Tibial nerve (tissue), 4 donors: ENCODE measurements at places on chromosomes 3 and 15.
A peak's percentile ranks its signal among the peaks of the same experiment; 100 is the strongest.

DNA sequence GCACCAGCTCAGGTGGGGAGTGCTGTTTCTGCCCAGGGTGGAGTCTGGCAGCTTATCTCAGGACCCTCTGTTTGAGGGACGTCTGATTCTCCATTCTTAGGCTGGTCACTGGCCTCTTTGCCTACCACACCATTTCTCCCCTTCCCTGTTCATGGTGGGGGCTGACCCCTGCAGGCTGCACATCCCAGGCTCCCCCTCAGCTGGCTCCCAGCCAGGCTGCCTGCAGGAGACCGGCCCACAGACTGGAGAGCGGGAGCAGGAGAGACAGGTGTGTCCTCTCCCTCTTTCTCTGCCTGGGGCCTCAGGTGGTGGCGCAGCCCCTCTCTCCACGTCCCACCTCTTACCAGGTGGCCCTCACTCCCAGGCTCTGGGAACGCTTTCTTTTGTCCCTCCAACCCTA lies 60.8 kb downstream of the RAB11A start:
- no peaks in the 10 kb centered on the region for H3K27me3 ChIP-seq
- no peak overlapping the region for H3K4me3 ChIP-seq
- no peak overlapping the region for H3K27ac ChIP-seq
- no peaks in the 10 kb centered on the region for H3K4me1 ChIP-seq
- no peaks in the 10 kb centered on the region for H3K36me3 ChIP-seq
- DNase-seq, result no peak

DNA sequence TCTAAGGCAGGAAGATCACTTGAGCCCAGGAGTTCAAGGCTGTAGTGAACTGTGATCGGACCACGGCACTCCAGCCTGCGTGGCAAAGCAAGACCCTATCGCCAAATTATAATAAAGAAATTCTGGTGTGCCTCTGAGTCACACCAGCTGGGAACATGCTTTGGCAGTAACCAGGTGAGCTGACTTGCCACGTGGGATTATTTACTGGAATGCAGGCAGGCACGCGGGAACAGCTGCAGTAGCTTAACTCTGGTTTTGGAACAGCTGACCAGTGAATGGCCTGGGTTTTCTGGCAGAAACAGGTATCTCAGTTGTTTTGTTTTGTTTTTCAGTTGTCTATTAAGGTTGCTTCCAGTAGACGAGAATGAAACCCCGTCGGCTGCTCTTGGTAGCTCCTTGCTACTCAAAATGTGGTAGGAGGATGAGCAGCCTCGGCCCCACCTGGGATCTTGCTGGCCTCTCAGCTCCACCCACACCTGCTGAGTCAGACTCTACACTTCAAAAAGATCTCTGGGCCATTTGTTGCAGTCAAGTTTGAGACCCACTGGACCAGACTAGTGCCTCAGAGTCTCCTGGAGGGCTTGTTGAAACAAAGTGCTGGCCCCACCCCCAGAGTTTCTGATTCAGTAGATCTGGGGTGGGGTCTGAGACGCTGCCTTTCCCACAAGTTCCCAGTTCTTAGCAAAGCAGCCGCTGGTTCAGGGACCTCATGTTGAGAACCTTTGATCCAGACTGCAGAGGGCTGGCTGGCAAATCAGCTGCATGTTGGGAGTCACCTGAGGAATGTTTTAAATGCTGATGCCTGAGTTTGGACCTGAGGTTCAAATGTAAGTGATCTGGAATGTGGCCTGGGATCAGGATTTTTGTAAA lies 26.6 kb downstream of the IDH2 start:
- H3K4me3 ChIP-seq, result no peak overlapping the region
- peaks cover 10% of the 10 kb centered on the region for H3K4me1 ChIP-seq
- DNase-seq, result no peak
- H3K27ac ChIP-seq, result no peak overlapping the region
- H3K27me3 ChIP-seq, result no peaks in the 10 kb centered on the region

GRCh38 chr15:66628976-66629723 lies 63.4 kb upstream of the LCTL start:
- no peaks in the 10 kb centered on the region for H3K36me3 ChIP-seq
- H3K27me3 ChIP-seq, result no peaks in the 10 kb centered on the region
- no peak for DNase-seq
- peaks cover 4% of the 10 kb centered on the region for H3K4me1 ChIP-seq

- H3K27me3 ChIP-seq, result no peaks in the 10 kb centered on the region
- H3K4me1 ChIP-seq, result no peaks in the 10 kb centered on the region
- peak overlapping the region; percentile 34 for H3K4me3 ChIP-seq
- DNase-seq, result no peak
- H3K27ac ChIP-seq, result peak overlapping the region; percentile 65
- no peaks in the 10 kb centered on the region for H3K36me3 ChIP-seq
These were observed 192.6 kb upstream of the LYSMD4 start for GRCh38 chr15:99925661-99926461.

DNA sequence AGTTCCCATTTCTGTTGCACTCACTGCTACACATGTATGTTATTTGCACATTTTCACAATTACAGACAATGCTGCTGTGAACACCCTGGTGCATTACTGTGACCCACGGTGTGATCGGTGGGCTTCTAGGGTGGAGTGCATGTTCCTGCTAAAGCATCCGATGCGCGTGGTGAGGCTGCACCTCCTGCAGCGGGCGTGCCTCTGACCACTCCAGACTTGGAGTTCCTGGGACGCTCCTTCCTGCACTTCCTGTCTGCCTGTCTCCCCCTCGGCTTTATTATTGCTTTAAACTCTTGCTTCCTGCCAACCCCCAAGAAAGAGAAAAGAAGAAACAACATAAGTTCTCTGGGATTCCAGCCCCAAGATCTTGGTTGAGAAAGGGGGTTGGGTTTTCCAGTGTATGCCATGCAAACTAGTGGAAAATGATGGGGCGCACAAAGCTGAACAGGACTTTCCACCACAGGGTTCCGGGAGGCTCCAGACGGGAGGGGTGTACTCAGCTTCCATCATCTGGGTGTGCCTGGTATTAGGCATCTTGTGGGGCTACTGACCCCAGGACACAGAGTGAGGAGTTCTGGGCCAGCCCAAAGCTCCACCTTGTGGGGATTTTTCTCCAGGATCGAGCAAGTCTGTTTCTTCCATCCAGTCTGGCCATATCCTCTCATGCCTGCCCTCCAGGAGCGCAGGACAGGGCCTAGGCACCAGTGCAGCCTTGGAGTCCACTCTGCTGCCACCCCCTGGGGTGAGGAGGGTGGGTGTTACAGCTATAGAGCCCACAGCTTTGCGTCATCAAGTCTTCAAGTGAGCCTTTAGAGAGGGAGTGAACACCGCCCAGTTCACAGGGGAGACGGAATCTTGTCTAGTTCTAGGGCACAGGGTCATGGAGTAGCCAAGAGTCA lies 11.2 kb downstream of the RPL32 start:
- H3K27me3 ChIP-seq, result no peaks in the 10 kb centered on the region
- no peaks in the 10 kb centered on the region for H3K4me1 ChIP-seq
- peak overlapping the region; percentile 33 for H3K27ac ChIP-seq

DNA sequence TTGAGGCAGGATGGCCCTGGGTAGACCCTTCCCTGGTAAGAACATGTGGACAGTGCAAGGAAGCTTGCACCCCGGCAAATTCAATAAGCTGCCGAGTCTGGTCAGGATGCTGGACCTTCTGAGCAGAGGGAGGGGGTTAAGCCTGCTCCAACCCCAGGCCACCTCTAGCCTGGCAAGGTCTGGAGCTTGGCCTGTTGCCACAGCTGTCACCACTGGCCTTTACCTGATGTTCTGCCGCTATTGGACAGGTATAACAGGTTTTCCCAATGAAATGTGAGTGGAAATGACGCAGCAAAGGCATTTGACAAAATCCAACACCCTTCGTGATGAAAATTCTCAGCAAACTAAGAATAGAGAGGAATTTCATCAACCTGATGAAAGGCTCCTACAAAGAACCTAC lies 699 bp upstream of the MESP1 start:
- no peaks in the 10 kb centered on the region for H3K36me3 ChIP-seq
- H3K27ac ChIP-seq, result no peak overlapping the region
- H3K4me3 ChIP-seq, result no peak overlapping the region
- peaks cover 17% of the 10 kb centered on the region for H3K4me1 ChIP-seq

DNA sequence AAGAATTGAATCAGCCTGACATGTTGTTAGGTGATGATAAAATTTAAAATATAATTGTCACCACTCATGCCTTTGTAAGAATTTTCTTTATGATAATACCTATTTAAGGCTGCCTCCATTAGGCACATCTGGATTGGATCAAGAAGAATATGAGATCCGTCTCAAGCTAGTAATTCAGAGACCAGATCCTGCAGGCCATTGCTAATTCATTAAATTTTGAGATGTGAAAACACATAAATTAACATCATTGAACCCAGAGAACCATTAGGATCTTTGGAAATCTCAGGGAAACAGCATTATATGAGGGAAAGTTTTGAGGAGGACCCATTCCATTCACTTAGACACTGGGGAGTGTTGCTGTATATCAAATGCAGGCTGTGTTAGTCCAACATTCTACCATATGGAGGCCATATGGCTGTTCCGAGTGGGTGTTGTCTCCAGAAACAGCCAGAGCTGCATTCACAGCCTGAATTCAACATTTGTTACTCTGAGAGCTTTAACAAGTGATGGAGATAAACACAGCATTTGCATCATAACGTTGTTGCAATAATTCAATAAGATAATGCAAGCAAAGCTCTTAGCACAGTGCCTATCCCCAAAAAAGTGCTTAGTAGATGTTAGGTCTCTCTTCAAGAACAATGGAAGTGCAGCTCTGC lies 67.4 kb downstream of the DTWD1 start:
- H3K27ac ChIP-seq, result no peak overlapping the region
- H3K4me1 ChIP-seq, result no peaks in the 10 kb centered on the region
- no peak overlapping the region for H3K4me3 ChIP-seq
- no peaks in the 10 kb centered on the region for H3K36me3 ChIP-seq
- DNase-seq, result no peak

GRCh38 chr3:43624619-43625305 lies 3.0 kb upstream of the ANO10 start:
- H3K4me3 ChIP-seq, result no peak overlapping the region
- H3K27me3 ChIP-seq, result no peaks in the 10 kb centered on the region
- peaks cover 18% of the 10 kb centered on the region for H3K4me1 ChIP-seq
- no peak overlapping the region for H3K27ac ChIP-seq

GRCh38 chr15:79184465-79184892 lies 93.9 kb upstream of the RASGRF1 start:
- no peaks in the 10 kb centered on the region for H3K36me3 ChIP-seq
- H3K4me1 ChIP-seq, result no peaks in the 10 kb centered on the region
- H3K4me3 ChIP-seq, result no peak overlapping the region
- DNase-seq, result peak; percentile 90
- H3K27ac ChIP-seq, result no peak overlapping the region

DNA sequence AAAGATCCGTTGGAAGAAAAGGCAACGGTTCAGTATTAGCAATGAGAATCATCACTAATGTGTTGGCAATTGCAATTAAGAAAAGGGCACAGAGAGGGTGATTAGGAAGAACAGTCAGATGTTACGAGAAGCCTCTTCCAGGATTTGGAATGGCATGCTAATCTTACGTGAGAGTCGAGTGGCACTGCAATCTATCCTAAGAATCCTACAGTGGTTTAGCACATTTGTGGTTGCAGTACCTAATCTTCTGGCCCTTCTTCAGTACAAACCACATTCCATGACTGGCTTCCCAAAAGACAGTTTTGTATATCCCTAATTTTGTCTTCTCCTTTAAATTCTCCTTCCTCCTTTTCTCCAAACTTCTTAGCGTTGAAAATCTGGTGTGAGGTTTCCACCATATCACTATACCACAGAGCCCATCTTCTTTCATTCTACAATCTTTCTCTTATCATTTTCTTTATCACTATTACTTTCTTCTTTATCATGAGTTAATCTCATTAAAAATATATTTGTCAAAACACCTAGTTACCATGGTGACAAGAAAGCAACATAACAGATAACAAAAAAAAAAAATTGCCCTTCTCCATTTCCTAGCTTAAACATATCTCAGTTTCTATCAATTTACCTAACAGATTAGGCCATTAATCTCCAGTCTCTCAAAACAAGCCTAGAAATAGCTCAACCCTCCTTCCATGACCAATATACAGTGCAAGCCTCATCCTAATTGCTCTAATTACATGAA lies 60.1 kb downstream of the IGSF11 start:
- DNase-seq, result no peak
- H3K4me1 ChIP-seq, result no peaks in the 10 kb centered on the region
- H3K4me3 ChIP-seq, result no peak overlapping the region
- H3K36me3 ChIP-seq, result no peaks in the 10 kb centered on the region
- H3K27ac ChIP-seq, result no peak overlapping the region
- H3K27me3 ChIP-seq, result no peaks in the 10 kb centered on the region

GRCh38 chr15:27278761-27279160 lies 307.8 kb downstream of the GABRG3 start:
- H3K27me3 ChIP-seq, result no peaks in the 10 kb centered on the region
- no peak overlapping the region for H3K27ac ChIP-seq
- no peak for DNase-seq
- H3K4me1 ChIP-seq, result no peaks in the 10 kb centered on the region
- no peaks in the 10 kb centered on the region for H3K36me3 ChIP-seq
- no peak overlapping the region for H3K4me3 ChIP-seq

- no peaks in the 10 kb centered on the region for H3K27me3 ChIP-seq
- H3K4me3 ChIP-seq, result no peak overlapping the region
- H3K27ac ChIP-seq, result no peak overlapping the region
- DNase-seq, result no peak
These were observed 249.5 kb downstream of the UACA start for GRCh38 chr15:70513819-70514218.

DNA sequence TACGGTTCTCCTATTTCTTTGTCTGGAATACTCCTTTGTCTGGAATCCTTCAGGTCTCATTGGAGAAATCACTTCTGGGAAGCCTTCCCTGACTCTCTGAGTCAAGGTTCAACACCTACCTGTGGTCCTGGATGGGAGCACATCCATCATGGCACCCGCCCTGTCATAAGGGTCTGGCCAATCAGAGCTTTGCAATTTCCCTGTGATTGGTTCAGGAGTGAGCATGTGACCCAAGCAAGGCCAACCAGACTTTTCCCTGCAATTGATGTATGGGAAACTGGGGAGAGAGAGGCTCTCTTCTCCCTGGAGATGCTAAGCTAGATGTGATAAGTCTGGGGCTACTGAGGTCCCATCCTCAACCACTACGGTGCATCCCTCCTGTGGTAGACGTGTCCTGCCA lies 8.1 kb downstream of the FAM3D start:
- DNase-seq, result no peak
- no peaks in the 10 kb centered on the region for H3K36me3 ChIP-seq
- H3K4me3 ChIP-seq, result no peak overlapping the region
- H3K27ac ChIP-seq, result no peak overlapping the region

DNA sequence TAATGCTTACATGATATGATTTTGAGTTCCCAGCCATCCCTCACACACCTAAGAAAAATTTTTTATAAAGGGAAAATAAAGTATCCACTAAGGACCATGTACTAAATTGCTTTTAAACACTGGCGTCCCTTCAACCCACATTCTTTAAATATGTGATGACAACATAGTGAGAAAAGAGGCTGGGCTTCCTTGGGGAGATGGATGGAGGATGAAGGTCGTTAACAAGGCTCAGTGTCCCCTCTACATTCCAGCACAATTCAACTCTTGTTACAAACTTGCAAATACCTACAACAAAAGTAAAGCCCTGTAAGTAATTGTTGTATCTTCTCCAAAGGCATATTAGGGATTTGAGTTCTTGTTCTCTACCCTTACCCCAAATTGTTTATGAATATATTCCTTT lies 87.2 kb upstream of the SLC4A7 start:
- DNase-seq, result no peak
- H3K4me1 ChIP-seq, result no peaks in the 10 kb centered on the region
- no peaks in the 10 kb centered on the region for H3K27me3 ChIP-seq
- no peak overlapping the region for H3K4me3 ChIP-seq

GRCh38 chr15:60838206-60838605 lies 359.3 kb upstream of the ICE2 start:
- H3K4me3 ChIP-seq, result no peak overlapping the region
- H3K27ac ChIP-seq, result no peak overlapping the region
- DNase-seq, result no peak
- H3K36me3 ChIP-seq, result no peaks in the 10 kb centered on the region
- no peaks in the 10 kb centered on the region for H3K27me3 ChIP-seq
